ENCODE measurements at places on chromosomes 6 and 20.

DNA sequence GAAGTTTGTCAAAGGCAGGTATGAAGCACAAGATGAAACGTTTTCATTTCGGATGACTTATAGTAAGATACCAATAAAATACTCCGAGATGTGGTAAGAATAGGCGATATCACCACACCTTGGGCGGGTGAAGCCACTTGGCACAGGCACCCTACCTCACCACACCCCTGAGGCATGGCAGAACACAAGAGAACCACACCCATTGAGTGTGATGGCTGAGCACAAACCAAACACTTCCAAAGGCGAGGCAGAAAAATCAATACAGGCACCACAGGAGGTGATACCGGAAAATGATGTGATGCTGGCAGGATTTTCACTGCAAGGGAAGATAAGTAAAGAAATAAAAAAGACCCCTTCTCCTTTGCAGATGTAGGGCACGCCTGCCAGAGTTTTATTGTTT, 332.9 kb upstream of the PRDM1 start:
- DNase-seq: no peak

GRCh38 chr6:75101896-75102295, 104.0 kb downstream of the COL12A1 start:
- no peak for DNase-seq

GRCh38 chr6:35360349-35361138, 18.2 kb downstream of the PPARD start:
- no peak for DNase-seq

DNA sequence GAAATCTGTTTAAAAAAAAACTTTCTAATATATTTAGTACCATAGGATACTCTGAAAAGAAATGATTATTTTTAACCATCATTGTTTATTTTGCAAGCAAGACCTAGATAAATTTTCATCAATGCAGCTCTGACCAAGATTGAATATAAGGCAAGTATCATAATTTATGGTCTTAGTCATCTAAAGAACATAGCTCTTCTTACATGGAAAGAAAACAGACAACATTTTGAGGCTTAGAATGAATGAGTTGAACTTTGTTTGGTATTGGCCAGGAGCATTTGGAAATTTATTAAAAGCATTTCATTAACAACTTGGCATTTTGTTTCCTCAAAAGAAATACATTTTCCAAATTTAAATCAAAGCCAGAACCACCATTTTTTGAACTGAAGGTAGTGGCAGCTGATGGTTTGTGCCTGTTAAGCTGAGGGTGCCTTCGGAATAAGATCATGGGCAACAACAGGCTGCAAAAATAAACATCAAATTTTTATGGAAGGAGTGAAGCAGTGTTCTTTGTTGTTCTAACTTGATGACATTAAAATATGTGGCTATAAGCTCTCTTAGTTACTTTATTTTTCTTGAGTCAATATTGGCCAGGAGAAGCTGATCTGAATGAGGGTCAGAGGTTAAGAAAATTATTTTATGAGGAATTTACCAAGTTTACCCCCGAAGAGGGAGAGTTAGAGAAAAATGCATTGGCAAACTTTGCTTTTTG, 6.7 kb upstream of the ATXN1 start:
- DNase-seq: no peak

DNA sequence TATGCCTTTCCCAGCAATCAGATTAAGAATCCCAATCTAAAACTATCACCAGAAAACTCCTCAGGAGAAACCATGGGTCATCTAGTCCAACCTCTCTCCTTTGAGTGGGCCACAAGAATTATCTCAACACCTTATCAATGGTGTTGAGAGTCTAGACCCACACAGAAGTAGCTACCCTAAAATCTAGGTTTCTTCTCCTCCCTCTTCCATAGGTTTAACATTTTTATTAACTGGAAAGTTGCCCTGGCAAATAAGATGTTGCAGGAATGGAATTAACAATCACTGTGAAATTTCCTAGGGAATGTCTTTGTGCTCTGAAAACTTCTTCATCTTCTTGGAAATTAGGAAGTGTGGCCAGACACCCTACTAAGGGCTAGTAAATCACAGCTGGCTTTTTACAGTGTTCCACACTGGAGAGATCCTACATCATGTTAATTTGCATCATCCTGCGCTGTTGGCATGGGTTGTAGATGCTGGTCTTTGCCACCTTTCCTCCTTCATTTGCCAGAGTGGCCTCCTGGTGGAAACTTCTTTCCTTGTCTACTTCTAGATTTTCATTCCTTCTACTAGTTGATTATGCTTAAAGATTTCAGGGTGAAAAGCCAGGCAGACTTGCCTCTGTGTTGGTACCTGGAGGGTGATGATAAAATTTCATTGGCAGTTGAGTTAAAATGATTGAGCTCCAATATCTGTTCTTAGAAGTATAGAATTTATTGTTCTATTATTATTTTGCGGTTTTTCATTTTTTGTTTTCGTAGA, 2.7 kb downstream of the TNFAIP3 start:
- no peak for DNase-seq

DNA sequence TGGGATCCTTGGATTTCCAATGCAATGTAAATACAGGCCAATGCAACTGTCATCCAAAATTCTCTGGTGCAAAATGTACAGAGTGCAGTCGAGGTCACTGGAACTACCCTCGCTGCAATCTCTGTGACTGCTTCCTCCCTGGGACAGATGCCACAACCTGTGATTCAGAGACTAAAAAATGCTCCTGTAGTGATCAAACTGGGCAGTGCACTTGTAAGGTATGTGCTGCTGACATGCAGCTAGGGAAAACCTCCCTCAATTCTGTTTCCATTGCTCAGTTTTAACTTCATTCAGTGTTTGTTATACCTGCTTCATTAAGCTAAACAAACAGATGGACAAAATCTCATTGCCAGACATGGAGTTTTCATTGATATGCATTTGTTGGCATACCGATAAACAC, 397.1 kb downstream of the ARHGAP18 start:
- no peak for DNase-seq

- no peak for DNase-seq
These were observed 9.8 kb upstream of the ZFP64 start for GRCh38 chr20:52201395-52201794.

DNA sequence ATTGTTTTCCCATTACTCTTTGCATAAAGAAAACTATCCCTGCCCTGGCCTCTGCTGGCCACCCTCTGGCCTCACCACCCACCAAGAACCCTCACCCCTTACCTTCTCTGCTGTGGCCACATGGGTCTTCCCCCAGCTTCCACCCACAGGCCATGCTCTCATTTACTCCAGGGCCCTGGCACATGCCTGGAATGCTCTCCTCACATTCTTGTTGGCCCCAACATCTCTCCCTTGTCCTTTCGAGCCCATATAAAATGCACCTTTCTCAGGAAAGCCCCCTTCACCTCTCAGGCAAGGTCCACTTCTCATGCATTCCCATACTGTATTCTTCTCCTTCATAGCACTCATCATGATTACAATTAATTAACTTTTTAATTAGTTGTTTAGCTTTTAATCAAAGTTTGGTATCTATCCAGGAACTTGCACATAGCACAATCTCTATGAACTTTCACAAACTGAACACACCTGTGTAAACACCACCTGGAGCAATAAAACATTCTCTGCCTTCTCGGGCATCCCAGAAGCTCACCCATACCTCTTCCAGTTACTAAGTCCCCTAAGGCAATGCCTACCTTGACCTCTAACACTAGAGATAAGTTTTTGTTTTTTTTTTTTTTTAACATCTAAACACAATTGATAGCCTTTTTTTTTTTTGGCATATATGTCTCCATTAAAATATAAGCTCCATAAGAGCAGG, 617.2 kb downstream of the PTPRT start:
- no peak for DNase-seq

DNA sequence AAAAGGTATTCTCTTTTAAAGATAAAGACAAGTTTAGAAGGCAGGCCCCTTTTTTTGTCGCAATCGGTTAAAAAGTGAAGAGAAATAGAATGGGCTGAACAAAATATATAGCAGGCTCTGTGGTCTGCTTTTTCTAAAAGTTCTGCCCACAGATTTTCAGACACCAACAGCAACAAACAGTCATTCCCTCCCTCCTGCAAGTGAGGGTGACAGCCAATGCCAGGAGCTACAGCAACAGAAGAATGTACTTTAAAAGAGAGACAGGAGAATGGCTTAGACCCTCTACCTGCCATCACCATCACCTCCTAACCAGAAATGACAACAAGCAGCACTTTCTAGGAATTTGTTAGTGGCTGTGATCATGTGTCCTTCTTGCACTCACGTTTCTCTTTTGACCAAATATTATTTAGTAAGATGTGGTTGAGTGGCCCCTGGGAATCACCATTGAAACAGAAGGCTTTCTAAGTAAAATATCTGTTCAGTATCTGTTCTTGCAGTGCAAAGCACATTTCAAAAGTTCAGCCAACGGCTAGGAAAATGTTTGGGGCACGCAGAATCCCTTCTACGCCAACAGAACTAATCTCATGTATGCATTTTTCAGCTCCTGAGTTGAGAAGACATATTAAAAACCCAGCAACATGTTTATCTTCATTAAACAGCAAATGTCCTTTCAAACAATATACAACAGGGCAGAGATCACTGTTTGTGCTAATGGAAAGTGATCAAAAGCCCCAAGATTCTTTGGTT, 248.5 kb downstream of the ATXN1 start:
- DNase-seq: no peak

DNA sequence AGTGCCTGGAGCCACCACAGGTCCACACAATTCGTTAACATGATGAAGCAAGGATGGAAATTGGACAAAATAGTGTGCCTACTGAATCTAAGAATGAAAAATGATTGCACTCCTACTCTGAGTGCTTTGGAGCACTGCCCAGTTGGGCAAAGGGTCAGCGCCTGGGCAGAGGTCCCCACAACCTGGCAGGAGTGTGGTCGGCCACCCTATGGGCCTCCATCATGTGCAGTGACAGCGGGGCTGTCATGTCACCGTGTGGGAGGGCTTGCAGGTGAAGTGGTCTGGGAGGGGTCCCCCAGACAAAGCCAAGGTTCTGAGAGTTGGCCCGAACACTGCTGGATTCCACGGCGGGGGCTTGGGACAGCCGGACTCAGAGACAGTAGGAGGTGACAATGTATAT, 36.2 kb upstream of the CD93 start:
- no peak for DNase-seq

DNA sequence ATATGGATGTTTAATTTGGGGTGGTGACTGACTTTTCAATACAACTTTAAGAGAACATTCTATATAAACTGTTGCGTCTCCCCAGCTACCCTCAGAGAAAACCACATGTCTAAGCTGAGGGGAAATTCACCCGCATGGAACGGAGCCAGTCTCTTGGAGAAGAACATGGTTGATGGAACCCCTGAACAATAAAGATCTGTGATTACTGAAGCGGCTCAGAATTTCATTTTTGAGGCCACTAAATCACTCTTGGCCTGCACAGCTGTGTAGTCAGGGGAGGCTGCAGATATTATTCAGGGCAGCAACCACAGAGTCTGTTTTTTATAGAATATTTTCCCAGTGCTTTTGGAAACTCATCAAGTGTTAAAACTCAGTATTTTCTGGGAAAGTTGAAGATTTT, 73.8 kb downstream of the EYA4 start:
- no peak for DNase-seq

DNA sequence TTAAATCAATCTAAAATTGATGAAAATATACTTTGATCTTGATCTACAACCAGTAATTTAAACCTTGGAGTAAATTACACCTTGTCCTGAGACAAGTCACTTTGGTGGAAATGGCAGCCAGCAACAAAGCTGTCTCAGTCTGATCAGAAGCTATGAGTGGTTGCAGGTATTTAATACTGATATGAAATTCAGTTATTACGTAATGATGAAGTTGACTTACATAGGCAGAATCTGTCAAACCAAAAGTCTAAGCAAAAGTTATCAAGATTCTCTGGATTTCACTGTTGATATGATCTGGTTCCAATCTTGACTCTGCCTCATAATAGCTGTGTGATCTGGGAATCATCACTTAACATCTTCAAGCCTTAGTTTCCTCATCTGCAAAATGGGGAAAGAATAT, 27.6 kb upstream of the GSTA5 start:
- no peak for DNase-seq

DNA sequence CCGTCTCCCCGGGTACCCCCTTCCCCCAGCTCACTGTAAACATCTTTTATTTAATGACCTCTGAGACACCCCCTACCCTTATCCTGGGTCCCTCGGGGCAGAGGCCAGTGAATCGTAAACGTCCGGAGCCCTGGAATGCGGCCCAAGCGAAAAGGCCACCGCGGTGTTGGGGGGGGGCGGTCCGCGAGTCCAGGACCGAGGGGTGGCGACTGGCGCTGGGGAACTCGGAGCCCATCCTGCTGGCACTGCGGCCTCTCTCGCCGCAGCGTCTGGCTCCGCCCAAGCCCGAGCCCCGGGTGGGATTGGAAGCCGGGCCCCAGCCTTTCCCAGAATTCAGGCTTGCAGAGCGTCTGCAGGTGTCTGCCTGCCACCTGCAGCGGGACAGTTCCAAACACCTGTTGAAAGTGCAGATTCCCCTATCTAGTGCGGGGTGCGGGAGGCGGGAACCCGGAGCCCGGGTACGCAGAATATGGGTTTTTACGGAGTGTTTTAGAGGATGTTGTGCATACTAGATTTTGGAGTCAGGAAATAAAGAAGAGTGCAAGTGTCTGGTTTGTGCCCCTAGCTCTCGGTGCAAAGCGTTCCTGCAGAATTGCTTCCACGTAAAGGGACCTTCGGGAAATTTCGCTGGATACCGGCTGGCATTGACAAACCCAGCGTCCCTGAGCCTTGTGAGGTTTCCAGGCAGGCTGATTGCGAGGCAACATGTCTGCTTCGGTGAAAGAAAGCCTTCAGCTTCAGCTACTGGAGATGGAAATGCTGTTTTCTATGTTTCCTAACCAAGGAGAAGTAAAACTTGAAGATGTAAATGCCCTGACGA, 800 bp downstream of the RWDD2A start:
- peak; percentile 7 for DNase-seq

DNA sequence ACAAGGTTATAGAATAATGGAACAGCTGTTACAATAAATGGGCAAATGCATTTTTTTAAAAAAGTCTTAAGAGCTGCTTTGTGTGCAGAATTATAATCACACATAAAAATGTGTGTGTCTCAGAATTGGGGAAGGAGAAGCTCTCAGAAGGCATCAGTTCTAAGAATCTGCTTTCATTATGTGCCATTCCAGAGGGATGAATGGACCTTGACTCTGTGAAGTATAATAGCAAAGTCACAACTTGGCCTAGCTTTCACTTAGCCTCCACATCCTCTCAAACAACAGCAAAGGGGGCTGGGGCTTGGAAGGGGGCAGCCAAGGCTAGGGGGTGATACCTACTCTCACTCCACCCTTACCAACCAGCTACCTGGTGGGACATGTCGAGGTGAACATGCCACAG, 265.0 kb downstream of the CDC5L start:
- DNase-seq: no peak

- no peak for DNase-seq
These were observed 2.3 kb downstream of the THBS2 start for GRCh38 chr6:169251371-169251802.

GRCh38 chr20:35063168-35063567, 29.4 kb downstream of the TRPC4AP start:
- no peak for DNase-seq

All from activated CD4-positive, alpha-beta T cell treated with anti-CD3 and anti-CD28 coated beads, Interleukin-2, Interleukin-6, amounts not matched to agents 100 ng/mL and 50 ng/mL, durations not matched to agents 16 hours and 8 hours (primary cell).